ENCODE measurements at places on chromosomes 11 and 22.

DNA sequence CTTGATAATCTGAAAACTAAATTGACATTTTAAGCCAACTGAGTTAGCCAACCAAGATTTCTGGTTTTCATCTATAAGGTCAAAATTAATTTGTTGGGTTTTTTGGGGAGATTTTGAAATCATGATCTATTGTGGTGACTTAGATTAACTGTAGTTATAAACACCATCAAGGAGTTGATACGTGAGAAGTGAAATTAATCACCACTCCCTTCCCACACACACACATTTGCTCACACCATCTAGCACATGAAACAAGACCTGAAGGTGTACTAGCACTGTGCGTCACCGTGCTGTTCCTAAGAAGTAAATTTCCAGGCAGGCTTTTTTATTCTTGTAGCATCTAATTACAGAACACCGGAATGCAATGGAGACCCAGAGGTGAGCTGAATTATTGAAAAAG is 2.1 kb downstream of the OR5B21 start:
- DNase-seq = no peak

DNA sequence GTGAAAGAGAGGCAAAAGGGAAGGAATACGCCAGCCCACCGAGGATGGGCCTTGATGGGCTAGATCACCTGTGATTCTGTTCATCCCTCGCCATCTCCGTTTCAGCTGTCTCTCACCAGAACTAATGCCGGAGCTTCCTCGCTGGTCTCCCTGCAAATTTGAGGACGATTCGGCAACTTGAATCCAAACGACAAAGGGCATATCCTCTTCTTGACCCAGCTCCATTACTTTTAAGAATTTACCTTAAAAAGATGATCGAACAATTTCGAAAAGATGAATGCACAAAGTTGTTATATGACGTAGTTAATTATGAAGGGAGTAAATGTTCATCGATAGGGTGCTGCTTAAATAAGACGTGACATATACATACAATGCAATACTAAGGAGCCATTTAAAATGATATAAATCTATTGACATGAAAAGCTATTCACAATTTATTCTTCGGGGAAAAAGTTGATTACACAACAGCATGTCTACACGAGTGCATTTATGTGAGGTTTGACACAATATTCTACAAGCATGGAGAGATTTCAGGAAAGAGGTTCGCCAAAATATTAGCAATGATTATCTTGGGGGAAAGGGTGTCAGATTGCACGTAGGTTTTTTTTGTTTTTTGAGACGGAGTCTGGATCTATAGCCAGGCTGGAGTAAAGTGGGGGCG is 937 bp upstream of the FAM168A start:
- DNase-seq = no peak

- DNase-seq = no peak
Measured at GRCh38 chr11:914747-915501, 4.3 kb upstream of the CHID1 start.

DNA sequence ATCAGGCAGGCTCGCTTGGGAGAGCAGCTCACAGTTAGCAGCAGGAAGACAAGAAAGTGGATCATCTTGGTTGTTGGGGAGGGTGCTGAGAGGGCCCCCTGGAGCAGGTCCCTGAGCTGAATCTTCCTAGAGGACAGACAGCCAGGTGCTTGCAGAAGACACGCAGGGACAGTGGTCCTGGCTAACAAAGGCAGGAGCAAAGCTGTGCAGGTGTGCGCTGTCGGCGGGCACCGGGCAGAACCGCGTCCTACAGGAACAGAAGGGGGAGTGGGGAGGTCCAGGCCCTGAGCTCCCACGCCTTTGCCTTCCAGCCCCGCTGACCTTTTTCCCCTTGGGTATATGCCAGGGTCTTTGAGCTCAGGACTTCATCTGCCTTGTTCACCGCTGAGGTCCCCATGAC is 30.1 kb upstream of the PARVB start:
- no peak for DNase-seq

DNA sequence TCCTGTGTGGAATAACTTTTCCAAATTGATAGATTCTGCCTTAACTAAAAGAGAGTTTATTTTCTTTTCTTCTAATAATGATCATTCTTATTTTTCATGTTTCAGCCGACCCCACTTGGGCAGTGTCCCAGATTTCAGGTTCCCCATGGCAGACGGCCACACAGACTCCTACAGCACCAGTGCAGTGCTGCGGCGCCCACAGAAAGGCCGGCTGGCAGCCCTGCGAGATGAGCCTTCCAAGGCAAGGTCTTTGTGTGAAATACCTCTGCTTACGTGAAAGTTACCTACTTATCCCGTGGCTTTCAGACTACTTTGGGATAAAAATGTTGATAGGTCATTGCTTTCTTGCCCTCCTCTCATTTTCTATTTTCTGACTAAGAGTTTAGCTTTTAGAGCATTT is 59.3 kb upstream of the CTTN start:
- no peak for DNase-seq

DNA sequence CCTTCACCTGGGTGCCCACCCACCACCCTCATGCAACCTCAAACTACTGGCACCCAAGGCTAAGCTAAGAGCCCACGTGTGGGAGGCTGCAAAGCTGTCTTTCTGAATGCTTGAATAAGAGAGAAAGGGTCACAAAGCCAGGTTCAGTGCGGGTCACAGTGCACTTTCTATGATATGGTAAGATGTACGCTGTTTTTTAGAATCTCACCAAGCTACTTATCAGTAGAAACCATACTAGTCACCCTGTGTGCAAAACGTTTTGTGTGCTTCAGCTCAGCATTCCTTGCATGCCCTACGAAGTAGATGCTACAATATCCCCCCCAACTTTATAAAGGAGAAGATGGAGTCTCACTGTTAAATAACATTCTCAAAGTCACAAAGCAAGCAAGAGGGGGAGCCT is 14.9 kb downstream of the P2RX3 start:
- DNase-seq = no peak

- DNase-seq = no peak
Measured at GRCh38 chr11:125554038-125554437, 15.2 kb upstream of the EI24 start.

DNA sequence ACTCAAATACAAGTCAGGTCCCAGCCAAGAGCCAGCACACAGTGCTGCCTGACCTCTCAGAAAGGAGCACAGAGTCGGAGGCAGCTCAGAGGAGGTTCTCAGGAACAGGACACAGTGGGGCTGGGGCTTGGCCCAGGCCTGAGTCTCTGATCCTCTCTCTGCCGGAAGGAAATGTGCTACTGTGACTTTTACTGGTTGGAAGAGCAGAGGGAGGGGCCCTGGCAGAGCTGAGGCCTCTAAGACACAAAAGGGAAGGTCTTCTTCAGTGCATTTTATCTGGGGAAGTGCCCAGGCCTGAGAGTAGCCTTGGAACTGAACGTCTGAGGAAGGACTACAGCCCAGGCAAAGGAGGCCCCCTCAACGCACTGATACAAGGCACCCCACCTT is 16.2 kb upstream of the CASTOR1 start:
- DNase-seq = no peak

- DNase-seq = no peak
Measured at GRCh38 chr22:43257549-43257948, 70.6 kb upstream of the TTLL12 start.
